ENCODE measurements at places on chromosomes 7 and 10. TPM values are rescaled to one million over a fixed set of nuclear protein-coding genes. Genes with fewer than 3 reads are reported as not detected.

DNA sequence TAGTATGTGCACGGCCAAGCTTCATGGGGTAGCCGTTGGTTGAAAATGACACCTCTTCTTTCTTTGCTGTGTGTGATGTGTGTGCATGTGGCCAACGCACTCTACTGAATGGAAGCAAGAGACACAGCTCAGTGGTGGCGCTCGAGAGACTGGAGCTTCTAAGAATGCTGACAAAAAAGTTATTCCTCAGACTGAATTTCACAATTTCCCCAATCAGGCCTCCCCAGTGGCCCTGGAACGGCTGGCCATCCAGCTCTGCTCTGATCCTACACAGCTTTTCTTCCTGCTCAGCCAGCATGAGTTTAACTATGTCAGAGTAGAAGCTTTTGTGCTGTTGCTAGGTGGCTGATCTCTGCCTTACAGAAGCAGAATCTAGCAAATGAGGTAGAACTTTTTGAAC is 186.7 kb upstream of the PLXDC2 start:
- H3K27ac ChIP-seq, result no peak overlapping the region
- no peaks in the 10 kb centered on the region for H3K27me3 ChIP-seq
- no peak for DNase-seq
- H3K4me1 ChIP-seq, result no peaks in the 10 kb centered on the region
- H3K4me3 ChIP-seq, result no peak overlapping the region

DNA sequence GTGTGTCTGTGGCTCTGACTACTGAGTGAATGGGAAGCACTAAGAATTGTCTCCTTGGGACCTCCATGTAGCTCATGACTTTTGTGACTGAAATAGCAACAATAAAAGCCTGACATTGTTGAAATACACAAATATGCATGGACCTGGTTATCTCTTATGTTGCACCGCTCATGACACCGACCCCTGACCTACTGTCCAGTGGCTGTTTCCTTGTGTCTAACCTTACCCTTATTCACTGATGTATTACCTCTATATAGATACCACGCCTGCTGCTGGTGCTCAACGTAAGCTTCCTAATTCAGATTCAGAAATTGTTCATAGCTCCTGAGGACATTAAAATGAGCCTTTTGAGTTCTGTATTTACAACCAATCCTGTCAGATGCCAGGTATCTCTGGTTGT is 243.4 kb upstream of the SEMA3C start:
- no peak overlapping the region for H3K27ac ChIP-seq
- H3K4me3 ChIP-seq, result no peak overlapping the region
- H3K36me3 ChIP-seq, result no peaks in the 10 kb centered on the region
- no peaks in the 10 kb centered on the region for H3K4me1 ChIP-seq
- no peak for DNase-seq

DNA sequence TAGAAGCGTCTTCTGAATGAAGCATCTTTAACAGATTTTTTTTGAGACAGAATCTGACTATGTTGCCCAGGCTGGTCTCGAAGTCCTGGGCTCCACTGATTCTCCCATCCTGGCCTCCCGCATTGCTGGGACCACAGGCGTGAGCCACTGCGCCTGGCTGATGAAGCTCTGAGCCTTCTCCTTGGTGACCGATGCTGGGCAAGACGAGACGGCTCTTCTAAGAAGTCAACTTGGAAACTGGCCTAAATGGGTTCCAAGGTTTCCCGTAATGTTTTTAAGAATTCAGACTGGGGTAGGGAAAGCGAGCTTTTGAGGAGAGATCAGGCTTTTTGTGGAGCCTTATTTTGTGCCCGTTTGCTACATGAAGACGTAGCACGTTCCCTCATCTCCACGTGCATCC is 224.5 kb downstream of the ZMYND11 start:
- no peak overlapping the region for H3K27ac ChIP-seq
- no peaks in the 10 kb centered on the region for H3K36me3 ChIP-seq
- H3K4me1 ChIP-seq, result no peaks in the 10 kb centered on the region
- no peak for DNase-seq
- no peaks in the 10 kb centered on the region for H3K27me3 ChIP-seq
- H3K4me3 ChIP-seq, result no peak overlapping the region

- H3K36me3 ChIP-seq, result peaks cover 38% of the 10 kb centered on the region
- H3K27me3 ChIP-seq, result no peaks in the 10 kb centered on the region
- H3K4me3 ChIP-seq, result no peak overlapping the region
- H3K27ac ChIP-seq, result peak overlapping the region; percentile 76
- peaks cover 64% of the 10 kb centered on the region for H3K4me1 ChIP-seq
These were observed 23.5 kb downstream of the OGDH start for GRCh38 chr7:44629829-44630522.

DNA sequence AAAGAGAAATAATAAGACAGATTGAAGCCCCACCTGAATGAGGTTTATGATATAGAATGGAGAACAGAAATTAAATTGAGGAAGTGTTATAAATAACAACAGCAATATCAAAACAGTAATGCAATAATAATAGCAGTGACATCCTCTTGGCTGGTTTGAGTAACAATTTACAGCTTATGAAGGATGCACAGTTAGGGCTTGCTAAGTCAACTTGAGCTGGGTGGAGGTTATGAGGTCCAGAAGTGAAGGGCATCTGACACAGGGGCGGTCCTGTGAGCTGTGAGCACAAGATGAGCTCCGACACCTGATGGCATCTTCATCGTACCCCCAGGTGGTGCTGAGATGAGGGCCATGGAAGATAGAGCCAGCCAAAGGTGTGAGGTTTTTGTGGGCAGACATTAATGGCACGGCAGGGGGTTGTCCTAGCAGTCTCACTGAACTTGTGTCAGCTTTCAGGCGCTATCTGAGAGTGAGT is 30.5 kb downstream of the ARHGAP22 start:
- H3K27me3 ChIP-seq, result peaks cover 2% of the 10 kb centered on the region
- no peaks in the 10 kb centered on the region for H3K36me3 ChIP-seq
- H3K27ac ChIP-seq, result no peak overlapping the region
- no peak for DNase-seq

- no peak overlapping the region for H3K4me3 ChIP-seq
- DNase-seq, result no peak
- no peaks in the 10 kb centered on the region for H3K36me3 ChIP-seq
- no peaks in the 10 kb centered on the region for H3K27me3 ChIP-seq
- H3K4me1 ChIP-seq, result no peaks in the 10 kb centered on the region
These were observed 341.8 kb upstream of the SEMA3A start for GRCh38 chr7:84536271-84536870.

GRCh38 chr10:80996615-80997193 is 459.0 kb downstream of the SH2D4B start:
- H3K27me3 ChIP-seq, result peaks cover 3% of the 10 kb centered on the region
- no peaks in the 10 kb centered on the region for H3K4me1 ChIP-seq

DNA sequence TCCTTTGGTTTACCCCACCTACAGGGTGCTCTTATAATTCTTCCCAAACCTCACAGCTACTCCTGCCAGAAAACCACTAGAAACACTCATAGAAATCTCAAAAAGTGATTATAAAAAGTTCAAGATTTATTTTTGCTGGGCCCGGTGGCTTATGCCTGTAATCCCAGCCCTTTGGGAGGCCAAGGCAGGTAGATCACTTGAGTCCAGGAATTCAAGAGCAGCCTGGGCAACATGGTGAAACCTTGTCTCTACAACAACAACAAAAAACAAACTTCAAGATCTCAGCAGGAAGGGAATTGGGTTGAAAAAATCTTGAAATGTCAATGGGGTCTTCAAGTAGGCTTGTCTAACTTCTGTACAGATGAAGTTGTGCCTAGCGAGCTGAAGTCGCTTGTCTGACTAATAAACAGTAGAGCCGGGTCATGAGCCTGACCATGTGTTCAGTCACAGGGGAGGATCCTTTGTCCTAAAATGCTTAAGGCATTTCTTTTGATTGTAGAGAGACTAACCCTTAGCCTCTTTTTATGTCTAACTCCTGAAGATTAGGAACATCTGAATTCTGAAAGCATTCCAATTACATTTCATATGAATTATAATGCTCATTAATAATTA is 124.6 kb downstream of the NOC3L start:
- no peaks in the 10 kb centered on the region for H3K4me1 ChIP-seq
- H3K36me3 ChIP-seq, result no peaks in the 10 kb centered on the region
- H3K27ac ChIP-seq, result no peak overlapping the region
- DNase-seq, result no peak

GRCh38 chr7:115952832-115953231 is 77.7 kb downstream of the TFEC start:
- no peak overlapping the region for H3K27ac ChIP-seq
- DNase-seq, result no peak
- H3K4me3 ChIP-seq, result no peak overlapping the region
- no peaks in the 10 kb centered on the region for H3K36me3 ChIP-seq

GRCh38 chr7:139658908-139659675 is 118.7 kb downstream of the HIPK2 start:
- H3K4me3 ChIP-seq, result no peak overlapping the region
- H3K27me3 ChIP-seq, result no peaks in the 10 kb centered on the region
- no peaks in the 10 kb centered on the region for H3K36me3 ChIP-seq
- H3K4me1 ChIP-seq, result peaks cover 26% of the 10 kb centered on the region

- H3K36me3 ChIP-seq, result no peaks in the 10 kb centered on the region
- H3K27me3 ChIP-seq, result peaks cover 11% of the 10 kb centered on the region
- H3K27ac ChIP-seq, result no peak within 1 kb of the TSS
- no peaks in the 10 kb centered on the region for H3K4me1 ChIP-seq
- H3K4me3 ChIP-seq, result no peak within 1 kb of the TSS
These were observed at the start of gene TUBAL3 for GRCh38 chr10:5404208-5405041. TSS of gene TUBAL3 (minus strand) at chr10:5404828. CDS start at chr10:5404792, 36 bp downstream.

GRCh38 chr7:158812684-158813083 is 16.6 kb downstream of the ESYT2 start:
- peaks cover 92% of the 10 kb centered on the region for H3K4me1 ChIP-seq
- peak overlapping the region; percentile 97 for H3K27ac ChIP-seq
- no peaks in the 10 kb centered on the region for H3K27me3 ChIP-seq
- peaks cover 60% of the 10 kb centered on the region for H3K36me3 ChIP-seq
- peak; percentile 76 for DNase-seq

DNA sequence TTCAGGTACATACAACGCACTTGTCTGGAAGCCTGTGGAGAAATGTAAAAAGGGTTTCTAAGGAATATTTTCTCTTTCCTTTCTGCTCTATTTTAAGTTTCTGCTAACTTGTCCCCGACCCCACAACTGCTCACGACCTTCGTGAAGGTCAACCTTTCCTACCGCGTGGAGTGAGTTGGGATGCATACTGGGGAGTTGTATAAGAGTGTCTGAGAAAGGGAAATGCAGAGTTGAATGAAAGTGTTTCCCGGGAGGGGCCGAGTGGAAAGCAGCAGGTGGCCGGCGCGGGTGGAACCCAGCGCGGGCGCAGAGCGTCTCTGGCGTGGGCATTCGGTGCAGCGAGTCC is 17.9 kb upstream of the ACBD5 start:
- DNase-seq, result no peak
- H3K4me1 ChIP-seq, result peaks cover 26% of the 10 kb centered on the region
- H3K27ac ChIP-seq, result no peak overlapping the region
- H3K36me3 ChIP-seq, result peaks cover 3% of the 10 kb centered on the region
- peaks cover 28% of the 10 kb centered on the region for H3K27me3 ChIP-seq
- peak overlapping the region; percentile 72 for H3K4me3 ChIP-seq

DNA sequence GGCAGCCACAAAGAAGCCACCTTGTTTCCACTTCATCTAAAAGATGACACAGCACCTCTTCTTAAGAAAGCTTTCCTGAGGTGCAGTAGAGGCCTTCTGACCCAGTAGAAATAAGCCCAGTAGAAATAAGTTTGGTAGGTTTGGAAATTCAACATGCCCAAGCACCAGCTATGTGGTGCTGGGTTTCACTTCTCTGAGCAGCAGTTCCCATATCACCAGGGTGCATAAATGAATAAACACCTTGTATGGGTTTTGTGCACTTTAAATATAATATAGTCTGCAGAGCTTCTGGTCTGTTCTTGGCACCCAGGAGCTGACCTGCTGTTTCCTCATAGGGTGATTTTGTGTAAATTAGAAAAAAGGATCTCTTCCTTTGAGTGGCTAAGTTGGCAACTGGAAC is 492.4 kb upstream of the SORCS1 start:
- no peaks in the 10 kb centered on the region for H3K4me1 ChIP-seq
- H3K27me3 ChIP-seq, result no peaks in the 10 kb centered on the region
- H3K36me3 ChIP-seq, result no peaks in the 10 kb centered on the region
- H3K27ac ChIP-seq, result no peak overlapping the region
- H3K4me3 ChIP-seq, result no peak overlapping the region
- DNase-seq, result no peak

DNA sequence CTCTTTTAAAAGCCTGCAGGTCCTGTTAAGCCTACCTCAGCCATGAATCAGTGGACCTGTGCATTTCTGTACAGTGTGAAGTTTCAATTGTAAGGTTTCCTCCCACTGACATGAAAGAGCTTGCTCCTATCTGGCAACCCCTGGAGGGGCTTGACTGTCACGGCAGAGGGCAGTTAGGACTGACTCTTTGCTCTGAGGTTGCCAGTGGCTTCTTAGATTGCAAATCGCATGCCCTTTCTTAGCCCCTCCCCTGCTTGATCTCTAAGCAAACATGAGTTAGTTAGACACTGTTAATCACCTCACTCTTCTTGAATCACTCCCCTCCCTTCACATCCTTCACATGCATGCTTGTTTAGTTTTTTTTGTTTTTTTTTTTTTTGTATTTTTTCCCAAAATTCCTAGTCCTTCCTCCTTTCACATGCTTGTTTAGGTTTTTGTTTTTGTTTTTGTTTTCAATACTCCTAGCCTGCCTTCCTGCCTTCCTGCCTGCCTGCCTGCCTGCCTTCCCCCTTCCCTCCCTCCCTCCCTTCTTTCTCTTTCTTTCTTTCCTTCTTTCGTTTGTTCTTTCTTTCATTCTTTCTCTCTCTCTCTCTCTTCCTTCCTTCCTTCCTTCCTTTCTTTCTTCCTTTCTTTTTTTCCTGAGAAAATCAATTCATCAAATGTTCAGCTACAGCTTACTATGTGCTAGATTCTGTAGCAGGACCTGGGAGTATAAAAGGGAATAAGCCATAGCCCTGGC is 6.0 kb upstream of the HIPK2 start:
- H3K4me3 ChIP-seq, result no peak overlapping the region
- H3K27me3 ChIP-seq, result peaks cover 24% of the 10 kb centered on the region
- DNase-seq, result no peak
- H3K4me1 ChIP-seq, result peaks cover 3% of the 10 kb centered on the region
- no peaks in the 10 kb centered on the region for H3K36me3 ChIP-seq

GRCh38 chr10:79142522-79143309 is 74.0 kb downstream of the ZMIZ1 start:
- H3K27ac ChIP-seq, result no peak overlapping the region
- H3K36me3 ChIP-seq, result peaks cover 6% of the 10 kb centered on the region
- H3K4me3 ChIP-seq, result no peak overlapping the region
- no peak for DNase-seq
- peaks cover 55% of the 10 kb centered on the region for H3K4me1 ChIP-seq

GRCh38 chr10:11012421-11013295 is 5.0 kb upstream of the CELF2 start:
- DNase-seq, result no peak
- no peak overlapping the region for H3K27ac ChIP-seq
- no peak overlapping the region for H3K4me3 ChIP-seq
- peaks cover 71% of the 10 kb centered on the region for H3K27me3 ChIP-seq
- H3K4me1 ChIP-seq, result peaks cover 10% of the 10 kb centered on the region

CPXM2 gene
- total RNA-seq, result not detected

MYO1G gene
- 403 TPM for total RNA-seq

GPR37 gene
- not detected for total RNA-seq

TMEM236 gene
- 0.16 TPM for total RNA-seq

KCND2 gene
- total RNA-seq, result not detected

VPS37D gene
- total RNA-seq, result 0.87 TPM

ASNS gene
- total RNA-seq, result 226 TPM
